ENCODE measurements at places on chromosomes 3 and 15. TPM values are rescaled to one million over a fixed set of nuclear protein-coding genes. Genes with fewer than 3 reads are reported as not detected.

DNA sequence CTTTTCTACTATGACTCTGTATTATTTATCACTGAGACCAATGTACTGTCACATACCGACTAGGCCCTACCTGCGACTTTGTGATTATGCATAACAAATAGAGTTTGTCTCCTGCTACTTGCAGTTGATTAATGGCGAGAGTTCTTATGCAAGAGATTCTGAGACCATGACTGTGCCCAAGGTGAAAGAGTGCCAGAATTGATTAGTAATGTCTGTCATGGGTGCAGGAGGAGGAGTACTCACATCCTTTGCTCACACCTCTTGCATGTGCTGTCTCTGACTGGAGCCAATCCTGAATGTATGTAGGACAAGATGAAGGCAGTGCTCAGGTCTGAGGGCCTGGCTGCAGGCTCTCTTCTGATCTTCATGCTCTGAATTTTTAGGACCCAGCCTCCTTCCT lies 260.7 kb downstream of the THSD4 start:
- H3K36me3 ChIP-seq, result no peaks in the 10 kb centered on the region

DNA sequence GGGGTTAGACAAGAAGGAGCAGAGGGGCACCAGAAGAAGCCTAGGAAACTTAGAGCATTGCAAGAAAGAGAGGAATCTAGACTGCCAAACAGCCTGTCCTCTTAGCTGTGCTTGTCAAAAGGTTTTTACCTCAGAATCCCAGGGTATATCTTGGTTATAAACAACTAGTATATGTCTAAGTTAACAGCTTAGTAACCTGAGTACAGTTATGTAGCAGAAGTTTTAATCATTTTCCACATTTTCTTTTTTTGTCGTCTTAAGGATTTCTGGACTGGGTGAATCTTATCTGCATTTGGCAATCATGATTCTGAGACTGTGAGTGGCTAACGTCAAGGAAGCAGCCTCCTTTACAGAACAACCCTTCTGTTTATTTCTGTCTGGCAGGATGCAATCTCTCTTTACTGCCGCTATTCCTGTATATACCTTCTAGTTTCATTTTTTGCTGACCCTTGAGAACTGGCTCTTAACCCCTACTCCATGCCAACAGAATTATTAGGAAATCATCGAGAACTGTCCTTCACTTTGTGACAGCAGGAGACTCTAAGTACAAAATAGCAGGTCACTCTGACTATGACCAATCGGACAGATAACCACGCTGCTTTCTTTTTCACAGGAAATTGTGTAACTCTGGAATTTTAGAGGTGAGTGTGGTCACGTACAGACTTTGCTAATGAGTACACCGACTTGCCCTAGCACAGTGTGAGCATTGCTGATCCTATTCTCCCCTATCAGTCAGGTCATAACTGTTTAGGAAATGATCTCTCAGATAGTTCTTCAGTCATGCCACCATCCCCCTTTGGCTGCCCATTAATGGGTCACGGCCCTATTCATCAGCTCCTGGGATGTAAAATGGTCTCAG lies 3.3 kb upstream of the CP start:
- no peaks in the 10 kb centered on the region for H3K36me3 ChIP-seq
- no peak overlapping the region for H3K4me3 ChIP-seq
- H3K27ac ChIP-seq, result no peak overlapping the region
- no peaks in the 10 kb centered on the region for H3K27me3 ChIP-seq
- DNase-seq, result no peak
- H3K4me1 ChIP-seq, result peaks cover 7% of the 10 kb centered on the region

GRCh38 chr3:110624576-110624975 lies 447.0 kb upstream of the NECTIN3 start:
- no peak overlapping the region for H3K4me3 ChIP-seq
- DNase-seq, result no peak

- DNase-seq, result no peak
- no peaks in the 10 kb centered on the region for H3K36me3 ChIP-seq
- no peak overlapping the region for H3K27ac ChIP-seq
- no peak overlapping the region for H3K4me3 ChIP-seq
Observed at GRCh38 chr15:44706946-44707636, 4.0 kb downstream of the PATL2 start.

DNA sequence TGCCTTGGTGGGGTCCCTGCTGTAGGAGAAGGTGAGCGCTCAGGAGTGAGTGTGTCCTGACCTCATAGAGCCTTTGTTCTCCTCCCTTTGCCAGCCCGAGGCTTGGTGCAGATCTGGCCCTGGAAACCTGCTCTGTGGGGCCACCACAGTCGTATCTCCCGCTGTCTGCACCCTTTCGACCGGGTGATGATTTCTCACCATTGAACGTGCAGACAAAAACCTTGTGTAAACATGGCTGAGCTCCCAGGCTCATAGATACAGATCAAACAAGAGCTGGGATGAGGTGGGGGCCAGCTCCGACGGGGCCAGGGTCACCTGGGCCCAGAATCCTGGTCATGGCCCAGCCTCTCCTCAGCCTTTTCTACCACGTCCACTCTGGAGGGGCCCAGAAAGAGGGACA lies 34.6 kb upstream of the ESYT3 start:
- DNase-seq, result no peak
- no peak overlapping the region for H3K4me3 ChIP-seq
- no peaks in the 10 kb centered on the region for H3K27me3 ChIP-seq

DNA sequence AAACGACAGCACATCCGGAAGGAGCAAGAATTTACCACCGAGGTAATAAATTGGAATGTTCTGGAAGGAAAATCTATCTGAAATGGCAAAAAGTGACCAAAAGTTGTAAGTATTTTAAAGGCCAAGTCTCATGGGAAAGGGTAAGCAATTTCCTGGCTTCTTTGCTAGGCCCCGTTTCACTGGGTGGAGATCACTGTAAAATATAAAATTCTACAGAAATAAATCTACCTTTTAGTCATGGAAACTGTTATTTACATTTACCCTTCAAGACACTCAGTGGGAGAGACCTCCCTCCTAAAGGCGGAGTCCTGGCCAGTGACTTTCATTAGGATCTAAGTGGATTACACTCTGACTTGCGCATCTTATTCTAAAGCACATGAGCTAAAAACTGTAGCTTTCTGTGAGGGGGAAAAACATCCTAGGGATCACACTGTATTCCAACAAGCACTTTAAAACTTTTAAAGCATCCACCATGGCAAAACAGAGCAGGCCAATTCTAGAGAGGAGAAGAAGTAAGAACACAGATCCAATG lies 28.8 kb downstream of the LYZL4 start:
- no peak overlapping the region for H3K27ac ChIP-seq
- H3K27me3 ChIP-seq, result no peaks in the 10 kb centered on the region
- no peaks in the 10 kb centered on the region for H3K36me3 ChIP-seq
- DNase-seq, result no peak
- no peak overlapping the region for H3K4me3 ChIP-seq
- H3K4me1 ChIP-seq, result no peaks in the 10 kb centered on the region

DNA sequence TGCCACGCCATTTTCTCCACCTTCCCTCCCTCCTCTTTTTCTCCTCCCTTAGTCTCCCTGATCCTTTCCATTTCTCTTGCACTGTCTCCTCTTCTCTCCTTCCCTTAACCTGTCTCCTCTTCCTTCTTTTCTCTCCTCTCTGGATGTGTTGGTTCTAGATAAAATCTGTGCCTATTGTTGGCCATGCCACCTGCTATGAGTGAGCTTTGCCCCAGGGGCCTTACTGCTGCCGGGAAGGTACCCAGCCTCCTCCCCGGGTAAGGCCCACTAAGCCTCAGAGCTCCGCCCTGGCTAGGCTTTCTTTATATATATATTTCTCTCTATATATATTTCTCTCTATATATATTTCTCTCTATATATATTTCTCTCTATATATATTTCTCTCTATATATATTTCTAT lies 14.7 kb downstream of the GPD1L start:
- peaks cover 3% of the 10 kb centered on the region for H3K4me1 ChIP-seq
- no peaks in the 10 kb centered on the region for H3K36me3 ChIP-seq
- H3K27me3 ChIP-seq, result no peaks in the 10 kb centered on the region
- H3K4me3 ChIP-seq, result no peak overlapping the region

DNA sequence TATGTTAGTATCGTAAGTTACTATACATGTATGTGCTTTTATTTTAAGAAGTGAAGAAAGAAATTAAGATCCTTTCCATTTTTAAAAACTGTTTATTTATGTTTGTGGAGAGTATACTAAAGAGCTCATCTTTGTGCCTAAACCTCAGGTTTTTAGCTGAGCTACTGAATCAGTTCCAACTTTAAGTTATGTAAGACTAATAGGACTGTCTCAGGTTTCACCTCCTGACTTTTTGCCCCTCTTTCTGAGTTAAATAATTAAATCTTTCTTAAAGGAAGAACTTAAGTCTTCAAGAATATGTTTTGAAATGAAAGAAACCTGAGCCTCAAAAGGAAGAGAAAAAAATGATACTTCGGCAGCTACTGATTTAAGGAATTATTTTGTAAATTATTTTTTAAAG lies 2.6 kb downstream of the SLMAP start:
- H3K36me3 ChIP-seq, result peaks cover 16% of the 10 kb centered on the region
- H3K4me1 ChIP-seq, result no peaks in the 10 kb centered on the region
- no peaks in the 10 kb centered on the region for H3K27me3 ChIP-seq
- DNase-seq, result no peak
- peak overlapping the region; percentile 97 for H3K4me3 ChIP-seq

GRCh38 chr3:9622438-9622837 lies 26.9 kb upstream of the MTMR14 start:
- no peak overlapping the region for H3K27ac ChIP-seq
- DNase-seq, result no peak
- H3K36me3 ChIP-seq, result no peaks in the 10 kb centered on the region
- no peak overlapping the region for H3K4me3 ChIP-seq
- no peaks in the 10 kb centered on the region for H3K27me3 ChIP-seq

DNA sequence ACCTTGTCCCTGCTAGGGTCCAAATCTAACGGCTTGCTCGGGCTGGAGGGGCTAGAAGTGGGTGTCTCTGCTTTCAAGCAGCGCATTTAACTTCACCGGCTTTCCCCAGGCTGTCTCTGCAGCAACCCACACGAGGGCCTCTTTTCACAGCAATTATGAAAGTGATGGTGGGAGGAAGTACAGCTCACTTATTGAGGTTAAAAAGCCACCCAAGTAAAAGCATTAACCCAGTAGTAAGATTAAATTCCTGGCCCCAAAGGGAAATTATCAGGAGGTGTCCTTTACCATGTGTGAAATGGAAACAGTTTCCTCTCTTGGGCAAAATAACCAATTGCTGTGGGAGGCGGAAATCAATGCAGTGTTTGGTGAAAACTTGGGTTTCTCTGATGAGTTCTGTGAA lies 41.1 kb downstream of the NGRN start:
- no peaks in the 10 kb centered on the region for H3K4me1 ChIP-seq
- DNase-seq, result no peak

DNA sequence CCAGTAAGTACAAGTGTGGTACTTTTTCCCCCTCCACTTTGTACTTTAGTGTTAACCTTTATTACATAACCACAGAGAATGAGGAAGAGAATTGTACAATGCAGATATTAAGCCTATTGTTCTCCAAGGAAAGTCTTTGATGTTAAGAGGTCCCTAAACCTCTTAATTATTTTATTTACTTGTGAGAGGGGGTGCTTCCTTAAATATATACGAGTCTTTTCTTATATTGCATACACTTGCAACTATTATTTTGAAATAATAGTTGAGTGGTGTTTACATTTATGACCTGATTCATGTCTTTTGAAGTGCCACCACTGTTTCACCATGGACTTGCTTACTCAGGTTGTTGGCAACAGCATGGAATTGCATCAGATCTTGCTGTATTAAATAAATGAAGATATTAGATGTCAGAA lies 10.1 kb downstream of the USP3 start:
- H3K4me1 ChIP-seq, result peaks cover 4% of the 10 kb centered on the region
- DNase-seq, result no peak
- H3K27ac ChIP-seq, result no peak overlapping the region

GRCh38 chr3:134625462-134625861 lies 25.4 kb downstream of the KY start:
- no peak overlapping the region for H3K27ac ChIP-seq
- peak; percentile 5 for DNase-seq
- no peaks in the 10 kb centered on the region for H3K36me3 ChIP-seq

- H3K36me3 ChIP-seq, result no peaks in the 10 kb centered on the region
- DNase-seq, result no peak
- no peaks in the 10 kb centered on the region for H3K4me1 ChIP-seq
- no peaks in the 10 kb centered on the region for H3K27me3 ChIP-seq
- no peak overlapping the region for H3K4me3 ChIP-seq
- H3K27ac ChIP-seq, result no peak overlapping the region
Observed at GRCh38 chr15:88651971-88652370, 13.2 kb downstream of the ISG20 start.

GRCh38 chr15:78929536-78930264 lies 15.1 kb downstream of the CTSH start:
- no peak overlapping the region for H3K27ac ChIP-seq
- no peak overlapping the region for H3K4me3 ChIP-seq
- no peaks in the 10 kb centered on the region for H3K27me3 ChIP-seq
- no peaks in the 10 kb centered on the region for H3K36me3 ChIP-seq
- H3K4me1 ChIP-seq, result no peaks in the 10 kb centered on the region

GRCh38 chr3:99344216-99344615 lies 294.2 kb upstream of the COL8A1 start:
- H3K36me3 ChIP-seq, result no peaks in the 10 kb centered on the region
- H3K4me1 ChIP-seq, result no peaks in the 10 kb centered on the region
- H3K27me3 ChIP-seq, result no peaks in the 10 kb centered on the region
- H3K27ac ChIP-seq, result no peak overlapping the region
- DNase-seq, result no peak
- H3K4me3 ChIP-seq, result no peak overlapping the region

DNA sequence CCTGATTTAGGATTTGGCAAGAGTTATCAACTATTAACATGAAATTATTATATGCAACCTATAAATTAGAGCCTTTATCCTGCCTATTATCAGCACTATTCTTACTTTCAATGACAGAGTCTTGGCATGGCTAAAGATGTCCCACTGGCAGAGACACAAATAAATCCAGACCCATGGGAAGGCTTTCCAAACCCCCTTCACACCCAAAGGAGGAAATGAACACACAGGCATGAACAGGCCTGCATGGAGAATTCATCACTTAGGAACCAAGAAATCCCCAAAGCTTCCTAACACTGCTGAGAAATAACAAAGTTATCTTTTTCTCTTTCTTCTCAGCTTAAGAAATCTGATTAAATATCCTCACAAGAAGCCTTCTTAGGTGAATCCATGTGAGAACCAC lies 213.9 kb downstream of the OCA2 start:
- H3K4me1 ChIP-seq, result no peaks in the 10 kb centered on the region
- DNase-seq, result no peak
- H3K36me3 ChIP-seq, result peaks cover 8% of the 10 kb centered on the region
- no peak overlapping the region for H3K27ac ChIP-seq
- no peaks in the 10 kb centered on the region for H3K27me3 ChIP-seq
- H3K4me3 ChIP-seq, result no peak overlapping the region

- no peaks in the 10 kb centered on the region for H3K27me3 ChIP-seq
- DNase-seq, result no peak
- peaks cover 3% of the 10 kb centered on the region for H3K4me1 ChIP-seq
Observed at GRCh38 chr3:33636125-33636850, 81.8 kb downstream of the CLASP2 start.

- H3K27me3 ChIP-seq, result no peaks in the 10 kb centered on the region
- H3K27ac ChIP-seq, result no peak overlapping the region
- H3K4me1 ChIP-seq, result peaks cover 8% of the 10 kb centered on the region
- no peak for DNase-seq
- H3K4me3 ChIP-seq, result no peak overlapping the region
Observed at GRCh38 chr15:98397419-98397818, 250.9 kb upstream of the IGF1R start.

REC114 gene
- not detected for total RNA-seq

SPINK8 gene
- not detected for total RNA-seq

FEZF2 gene
- total RNA-seq, result 0.11 TPM

SLC12A1 gene
- 0.04 TPM for total RNA-seq

ARRDC4 gene
- total RNA-seq, result 8.1 TPM

MYZAP gene
- 0.72 TPM for total RNA-seq

TRH gene
- not detected for total RNA-seq

TLE3 gene
- total RNA-seq, result 91.3 TPM

STRIT1 gene
- total RNA-seq, result not detected

CD200 gene
- 51.6 TPM for total RNA-seq
